SK-N-SH (cell line): ENCODE measurements at places on chromosomes 3 and 15. TPM values are rescaled to one million over a fixed set of nuclear protein-coding genes. Genes with fewer than 3 reads are reported as not detected.

DNA sequence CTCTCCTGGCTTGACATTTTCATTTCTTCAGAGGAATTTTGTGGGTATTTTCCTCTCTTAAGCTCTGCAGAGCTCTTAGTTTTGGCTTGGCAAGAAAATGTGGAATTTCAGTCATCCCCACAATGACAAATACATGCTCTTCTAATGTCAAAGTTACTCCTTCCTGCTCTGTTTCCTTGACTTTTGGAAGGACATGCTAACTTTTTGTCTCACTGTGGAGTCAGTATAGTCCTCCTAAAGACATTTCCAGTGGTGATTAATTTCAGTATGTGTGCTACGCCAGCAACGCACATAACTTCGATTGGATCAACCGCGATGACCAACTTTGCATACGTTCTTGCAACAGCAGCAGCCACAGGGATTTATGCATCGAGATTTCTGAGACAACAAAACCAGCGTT is 13.3 kb downstream of the EBLN2 start:
- DNase-seq, result no peak

DNA sequence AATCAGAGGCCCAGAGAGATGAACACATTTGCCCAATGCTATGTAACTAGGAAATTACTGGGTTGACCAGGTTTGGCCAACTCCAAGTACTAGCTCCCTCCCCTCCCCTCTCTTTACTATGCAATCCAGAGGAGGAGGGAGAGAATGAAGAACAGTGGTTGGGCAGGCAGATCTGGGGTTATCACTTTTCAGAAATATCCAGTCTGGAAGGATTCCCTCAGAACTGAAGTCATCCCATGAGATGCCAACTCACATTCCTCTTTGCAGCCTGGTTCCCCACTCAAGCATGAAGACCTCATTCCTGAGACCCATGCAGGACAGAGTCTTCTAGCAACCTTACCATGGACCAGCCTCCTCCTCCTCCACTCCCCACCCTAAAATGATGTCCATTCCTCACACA is 201.1 kb downstream of the TLE3 start:
- DNase-seq, result no peak

- no peak for DNase-seq
Measured at GRCh38 chr3:150384296-150385212, 23.5 kb upstream of the TSC22D2 start.

- DNase-seq, result no peak
Measured at GRCh38 chr15:64263567-64263966, 92.4 kb downstream of the CSNK1G1 start.

DNA sequence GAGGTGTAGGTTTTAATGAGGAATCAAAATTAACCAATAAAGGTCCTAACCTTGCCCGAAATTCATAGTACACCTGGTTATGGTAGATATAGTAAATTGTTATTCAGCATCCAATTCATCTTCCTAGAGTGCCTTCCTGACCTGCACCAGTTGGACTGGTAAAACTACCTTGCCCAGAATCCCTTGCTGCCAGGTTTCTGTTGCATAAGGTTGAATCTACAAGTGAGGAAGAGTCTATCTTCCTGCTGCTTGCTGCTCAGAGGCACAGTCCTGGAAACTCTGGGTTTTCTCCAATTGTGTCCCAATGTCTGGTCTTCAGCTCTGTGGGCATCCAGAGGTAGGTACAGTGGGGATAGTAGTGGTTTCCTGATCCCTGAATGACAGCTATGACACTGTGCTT is 17.3 kb downstream of the CCDC54 start:
- DNase-seq, result no peak

- DNase-seq, result peak; percentile 59
Measured at GRCh38 chr3:42755681-42756578, 17.1 kb downstream of the CCDC13 start.

- no peak for DNase-seq
Measured at GRCh38 chr3:146539315-146539714, 5.1 kb downstream of the PLSCR1 start.

DNA sequence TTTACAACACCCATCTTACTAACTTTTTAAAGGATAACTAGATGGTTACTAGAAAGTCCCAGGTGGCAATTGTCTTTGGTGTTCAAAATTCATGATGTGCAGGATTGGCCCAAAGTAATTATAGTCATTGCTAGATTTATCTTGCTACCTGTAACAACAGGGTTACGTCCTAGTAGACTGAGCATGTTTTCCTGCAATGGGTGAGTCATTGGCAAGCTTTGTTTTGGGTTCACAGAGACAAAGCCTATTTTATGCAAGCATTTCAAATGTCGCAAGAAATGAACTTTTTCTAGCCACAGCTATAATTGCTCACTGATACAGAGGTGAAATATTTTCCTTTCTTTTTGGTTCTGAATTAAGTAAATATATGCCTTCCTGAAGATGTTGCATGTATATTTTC is 267.6 kb downstream of the AGBL1 start:
- no peak for DNase-seq

GRCh38 chr15:51367322-51367976 is 26.0 kb downstream of the GLDN start:
- DNase-seq, result no peak

DNA sequence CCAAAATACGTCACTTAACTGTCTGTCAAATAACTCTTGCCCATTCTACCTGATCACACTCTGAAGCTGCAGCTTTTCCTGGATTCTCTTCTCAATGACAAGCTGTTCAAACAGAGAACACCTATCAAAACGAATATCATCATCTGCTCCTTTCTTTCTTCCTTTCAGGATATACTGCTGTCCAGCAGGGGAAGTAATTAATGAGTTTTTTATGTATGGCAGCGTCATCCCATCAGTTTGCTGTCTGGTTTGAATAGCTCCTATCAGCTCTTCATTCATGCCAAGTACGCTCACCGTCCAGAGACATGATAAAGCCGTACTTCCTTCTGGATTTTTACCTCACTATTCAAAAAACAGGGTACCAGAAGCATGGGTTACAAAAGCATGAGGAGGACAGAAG is at the start of gene CHRM5:
Gene CHRM5 (plus strand): TSS at position 274 of the 400 bp plus-strand sequence. CDS start 94,221 bp downstream, outside the sequence.
- peak; percentile 35 for DNase-seq

- peak; percentile 57 for DNase-seq
Measured at GRCh38 chr3:172082269-172082668, 42.9 kb downstream of the FNDC3B start.

DNA sequence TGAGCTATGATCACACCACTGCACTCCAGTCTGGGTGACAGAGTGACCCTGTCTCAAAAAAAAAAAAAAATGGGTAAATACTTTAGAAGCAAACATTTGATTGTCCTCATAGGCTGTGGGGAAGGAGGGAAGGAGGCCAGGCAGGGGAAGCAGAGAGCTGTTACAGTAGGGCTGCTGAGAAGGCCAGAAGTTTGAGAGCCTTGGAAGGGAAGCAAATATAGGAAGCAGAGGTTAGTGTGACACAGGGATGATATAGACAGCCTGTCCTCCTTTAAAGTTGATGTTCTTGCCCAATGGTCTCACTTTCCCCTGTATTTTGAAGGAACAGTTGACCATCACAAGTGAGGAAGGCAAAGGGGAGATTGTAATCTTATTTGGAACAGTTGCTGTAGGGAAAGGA is 5.3 kb upstream of the ALPK3 start:
- no peak for DNase-seq

- no peak for DNase-seq
Measured at GRCh38 chr15:29533647-29534046, 264.0 kb upstream of the NSMCE3 start.

DNA sequence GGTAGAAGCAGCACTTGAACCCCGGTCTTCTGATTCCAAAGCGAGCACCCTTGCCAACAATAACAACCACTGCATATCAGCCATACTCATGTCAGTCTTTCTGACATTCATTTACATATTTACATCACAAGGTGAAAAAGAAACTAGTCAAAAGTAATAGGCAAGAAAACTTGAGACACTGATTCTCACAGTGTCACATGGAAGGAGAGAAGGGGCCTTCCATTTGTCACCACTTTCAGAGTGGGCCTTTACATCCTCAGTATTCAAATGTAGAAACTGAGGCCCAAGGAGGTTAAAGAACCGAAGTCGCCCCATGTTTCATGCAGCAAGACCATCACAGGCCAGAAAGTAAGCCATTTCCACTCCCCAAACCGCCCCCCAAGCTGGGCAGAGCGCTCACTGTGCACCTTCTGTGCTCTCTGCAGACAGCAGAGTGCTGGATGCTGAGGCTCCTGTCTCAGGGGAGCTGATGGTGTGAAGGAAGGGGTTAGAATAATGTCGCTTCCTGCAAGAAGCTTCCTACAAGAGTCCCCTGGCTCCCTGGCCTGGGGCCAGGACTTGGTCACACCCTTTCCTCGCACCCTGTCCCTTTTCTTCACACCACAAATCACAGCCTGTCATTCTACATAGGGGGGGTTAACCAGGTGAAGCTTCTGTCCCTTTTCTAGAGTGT is 260.1 kb downstream of the UACA start:
- no peak for DNase-seq

- no peak for DNase-seq
Measured at GRCh38 chr15:69583626-69584025, 131.0 kb downstream of the RPLP1 start.

- peak; percentile 73 for DNase-seq
Measured at GRCh38 chr3:124032311-124032880, 40.5 kb upstream of the ROPN1 start.

The IL12A gene
- polyA plus RNA-seq, result 0.97 and 1.9 TPM in 2 replicates

The CD96 gene
- polyA plus RNA-seq, result 0.02 and 0.06 TPM in 2 replicates

The NPTN gene
- polyA plus RNA-seq, result 177 and 183 TPM in 2 replicates

The CCR8 gene
- not detected in 2 replicates for polyA plus RNA-seq

The NR1I2 gene
- 0.03 TPM in 1 of 2 replicates, not detected in the other for polyA plus RNA-seq

The COL6A5 gene
- polyA plus RNA-seq, result not detected in 2 replicates

The TTLL13 gene
- polyA plus RNA-seq, result 0.03 and 0.06 TPM in 2 replicates

The PAK6 gene
- polyA plus RNA-seq, result 0.07 and 0.16 TPM in 2 replicates

The CCDC14 gene
- 147 and 197 TPM in 2 replicates for polyA plus RNA-seq

The GOLGA8G gene
- not detected in 2 replicates for polyA plus RNA-seq

The CIDEC gene
- polyA plus RNA-seq, result 0.11 TPM in 1 of 2 replicates, not detected in the other

The SLC9C1 gene
- polyA plus RNA-seq, result not detected in 2 replicates

The SCN11A gene
- polyA plus RNA-seq, result 0.02 TPM in 2 replicates

The SOX14 gene
- not detected in 2 replicates for polyA plus RNA-seq

The ARPC4 gene
- polyA plus RNA-seq, result 220 and 233 TPM in 2 replicates
